ENCODE measurements at places on chromosomes 3 and 15. TPM values are rescaled to one million over a fixed set of nuclear protein-coding genes. Genes with fewer than 3 reads are reported as not detected.

The FBXL2 gene
- total RNA-seq = 2.0 TPM

The COLQ gene
- total RNA-seq = 24.3 TPM

DNA sequence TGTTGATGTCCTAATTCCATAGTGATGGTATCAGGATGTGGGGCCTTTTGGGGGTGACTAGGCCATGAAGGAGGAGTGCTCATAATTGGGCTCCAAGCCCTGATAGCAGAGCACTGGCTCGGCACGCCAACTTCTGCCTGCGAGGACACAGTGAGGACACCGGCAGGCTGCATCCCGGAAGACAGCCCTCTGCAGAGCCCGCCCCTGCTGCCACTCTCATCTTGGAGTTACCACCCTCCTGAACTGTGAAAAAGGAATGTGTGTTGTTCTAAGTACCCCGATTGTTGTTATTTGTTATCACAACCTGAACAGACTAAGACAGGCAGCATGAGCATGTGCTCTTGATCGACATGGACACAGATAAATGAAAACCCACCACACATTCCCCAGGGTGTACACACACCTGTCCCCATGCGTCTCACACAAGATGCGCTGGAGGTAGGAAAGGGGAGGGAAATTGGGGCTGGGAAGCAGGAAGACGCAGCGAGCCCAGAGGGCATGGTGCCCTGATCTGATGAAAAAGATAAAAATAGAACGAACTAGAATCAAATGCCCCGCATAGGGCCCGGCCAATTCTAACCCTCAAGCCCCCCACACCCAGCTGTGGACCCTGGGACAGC lies 40.1 kb downstream of the RPN1 start:
- DNase-seq = no peak
- H3K27me3 ChIP-seq = no peaks in the 10 kb centered on the region
- peaks cover 16% of the 10 kb centered on the region for H3K4me1 ChIP-seq
- no peaks in the 10 kb centered on the region for H3K36me3 ChIP-seq

GRCh38 chr3:110243081-110243480 lies 828.5 kb upstream of the NECTIN3 start:
- no peaks in the 10 kb centered on the region for H3K4me1 ChIP-seq
- no peaks in the 10 kb centered on the region for H3K27me3 ChIP-seq
- no peak overlapping the region for H3K4me3 ChIP-seq
- H3K27ac ChIP-seq = no peak overlapping the region
- H3K36me3 ChIP-seq = no peaks in the 10 kb centered on the region
- no peak for DNase-seq

- H3K36me3 ChIP-seq = no peaks in the 10 kb centered on the region
- no peak overlapping the region for H3K4me3 ChIP-seq
- DNase-seq = no peak
- no peaks in the 10 kb centered on the region for H3K4me1 ChIP-seq
Observed at GRCh38 chr3:128040660-128041059, 11.6 kb upstream of the SEC61A1 start.

Data from right atrium auricular region (tissue), 2 donors.